GM18507 (cell line): ENCODE measurements at places on chromosomes 7 and 10.

DNA sequence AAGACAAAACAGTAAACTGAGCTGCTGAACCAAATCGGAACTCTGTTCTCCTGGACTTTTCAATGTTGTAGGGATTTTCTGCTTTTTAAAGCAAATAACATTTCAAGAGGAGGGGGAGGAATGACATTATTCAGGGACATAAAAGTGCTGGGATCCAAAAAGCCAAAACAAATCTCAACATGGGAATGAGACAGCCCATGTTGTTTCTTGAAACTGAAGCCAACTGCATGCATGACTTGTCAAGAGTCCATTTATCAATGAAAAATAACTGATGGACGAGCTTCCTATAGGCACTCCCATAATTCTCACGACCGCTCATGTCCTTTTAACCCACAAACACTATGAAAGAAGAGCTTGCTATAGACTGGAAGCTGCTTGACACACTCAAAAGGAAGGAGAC, 27.8 kb downstream of the FAM53B start:
- DNase-seq = no peak

- no peak for DNase-seq
Measured at GRCh38 chr7:22190736-22191135, 166.2 kb downstream of the RAPGEF5 start.

DNA sequence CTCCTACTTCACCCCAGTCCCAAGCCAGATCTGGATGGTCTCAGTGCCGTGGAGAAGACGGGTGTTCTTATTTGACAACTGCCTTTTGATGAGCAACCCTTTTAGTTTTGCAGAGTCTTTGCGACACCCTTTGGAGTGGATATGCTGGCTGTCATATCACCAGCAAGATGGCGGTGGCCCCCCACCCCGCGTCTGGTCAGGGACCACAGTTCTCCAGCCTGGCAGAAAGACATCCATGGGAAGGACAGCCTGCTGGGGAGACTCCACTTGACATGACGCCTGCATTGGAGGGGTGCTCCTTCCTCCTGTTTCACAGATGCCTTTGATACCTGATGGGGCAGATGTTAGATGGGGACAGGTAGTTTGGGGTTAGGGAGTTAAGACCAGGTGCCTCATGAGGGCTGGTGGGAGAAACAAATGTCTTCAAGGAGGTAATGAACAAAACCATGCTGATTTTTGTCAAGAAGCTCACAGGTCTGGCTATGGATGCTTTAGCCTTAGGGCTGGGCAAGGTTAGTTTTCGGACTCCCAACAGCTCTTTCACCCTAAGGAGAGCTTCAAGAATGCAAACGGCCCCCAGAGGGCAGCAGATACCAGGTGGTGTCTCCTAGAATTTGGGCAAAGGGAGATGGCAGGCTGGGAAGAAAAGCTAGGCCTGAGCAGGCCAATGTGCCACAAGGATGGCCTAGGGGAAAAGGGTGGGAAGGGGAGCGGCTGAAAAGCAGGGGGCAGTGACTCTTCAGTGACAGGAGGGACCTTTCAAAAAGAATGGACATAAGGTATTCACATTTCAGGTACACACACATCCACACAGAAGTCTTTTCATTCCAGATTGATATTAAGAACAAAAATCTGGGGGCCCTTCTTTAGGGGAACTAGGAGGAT, 95.2 kb downstream of the CLEC2L start:
- no peak for DNase-seq

DNA sequence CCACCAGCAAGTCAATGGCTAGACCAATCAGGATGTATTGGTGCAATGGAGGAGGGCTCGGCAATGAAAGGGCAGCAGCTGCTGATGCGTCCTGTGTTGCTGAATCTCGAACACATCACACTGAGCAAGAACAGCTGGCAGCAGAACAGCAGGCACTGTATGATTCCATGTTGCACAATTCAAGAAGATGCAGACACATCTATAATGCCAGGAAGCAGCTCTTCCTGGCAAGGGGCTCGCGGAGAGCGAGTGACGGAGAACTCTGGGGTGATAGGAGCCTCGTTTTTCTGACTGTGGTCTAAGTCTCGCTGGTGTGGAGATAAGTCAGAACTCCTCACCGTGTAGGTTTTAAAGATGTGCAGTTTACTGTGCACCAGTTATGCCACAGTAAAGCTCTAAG, 24.8 kb upstream of the PFKP start:
- no peak for DNase-seq

DNA sequence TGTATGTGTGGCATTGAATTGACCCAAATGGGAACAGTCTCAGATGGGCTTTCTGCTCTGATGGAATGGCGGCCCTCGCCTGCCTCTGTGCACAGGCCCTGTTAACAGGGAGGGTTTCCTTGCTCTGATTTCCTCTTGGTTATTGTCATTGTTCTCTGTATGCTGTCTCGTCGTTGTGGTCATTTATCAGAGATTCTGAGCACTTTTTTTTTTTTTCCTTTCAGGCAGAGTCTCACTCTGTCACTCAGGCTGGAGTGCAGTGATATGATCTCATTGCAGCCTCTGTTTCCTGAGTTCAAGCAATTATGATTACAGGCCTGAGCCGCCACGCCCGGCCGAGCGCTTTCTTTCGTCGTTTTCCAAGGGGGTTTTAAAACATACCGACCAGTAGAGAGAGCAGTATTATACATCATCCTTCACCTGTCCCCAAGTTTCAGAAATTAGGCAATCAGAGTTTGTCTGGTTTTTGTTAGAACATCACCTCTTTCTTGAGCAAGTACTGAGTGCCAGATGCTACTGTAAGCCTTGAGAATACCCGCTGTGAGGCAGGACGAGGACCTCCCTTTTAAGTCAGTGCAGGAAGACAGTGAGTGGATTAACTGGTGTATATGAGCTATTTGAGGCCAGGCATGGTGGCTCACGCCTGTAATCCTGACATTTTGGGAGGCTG, 6.5 kb downstream of the CHST12 start:
- DNase-seq = no peak

- no peak for DNase-seq
Measured at GRCh38 chr10:102455893-102456471, 4.6 kb upstream of the C10orf95 start.

GRCh38 chr10:88243836-88244730, 339.0 kb downstream of the RNLS start:
- DNase-seq = no peak

DNA sequence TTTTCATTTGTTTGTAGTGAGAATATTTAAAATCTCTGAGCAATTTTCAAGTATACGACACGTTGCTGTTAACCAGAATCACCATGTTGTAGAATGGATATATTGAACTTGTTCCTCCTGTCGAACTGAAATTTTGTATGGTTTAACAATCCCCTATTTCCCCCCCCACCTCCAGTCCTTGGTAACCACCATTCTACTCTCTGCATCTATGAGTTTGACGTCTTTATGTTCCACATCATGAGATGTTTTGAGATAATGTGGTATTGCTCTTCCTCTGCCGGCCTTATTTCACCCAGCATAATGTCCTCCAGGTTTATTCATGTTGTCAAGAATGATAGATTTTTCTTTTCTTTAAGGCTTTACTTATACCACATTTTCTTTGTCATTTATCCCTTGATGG, 17.4 kb upstream of the PRKCQ start:
- no peak for DNase-seq

- DNase-seq = no peak
Measured at GRCh38 chr10:79320820-79321493, 26.3 kb upstream of the PPIF start.

GRCh38 chr7:35805876-35806275, 5.0 kb downstream of the SEPTIN7 start:
- no peak for DNase-seq

DNA sequence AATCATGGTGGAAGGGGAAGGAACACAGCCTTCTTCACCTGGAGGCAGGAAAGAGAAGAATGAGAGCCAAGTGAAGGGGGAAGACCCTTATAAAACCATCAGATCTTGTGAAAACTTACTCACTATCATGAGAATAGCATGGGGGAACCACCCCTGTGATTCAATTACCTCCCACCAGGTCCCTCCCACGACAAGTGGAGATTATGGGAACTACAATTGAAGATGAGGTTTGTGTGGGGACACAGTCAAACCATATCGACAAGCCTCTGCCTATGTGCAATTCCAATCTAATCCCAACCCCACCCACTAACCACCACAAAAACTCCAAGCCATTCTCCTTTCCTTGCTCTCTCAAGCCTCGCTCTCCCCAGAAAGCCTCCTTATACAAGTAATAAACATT, 69.2 kb downstream of the TAC1 start:
- DNase-seq = no peak

- no peak for DNase-seq
Measured at GRCh38 chr10:59464483-59464882, 102.1 kb upstream of the FAM13C start.

GRCh38 chr7:91079487-91079886, 184.7 kb upstream of the FZD1 start:
- DNase-seq = no peak
